ENCODE measurements at places on chromosomes 3 and 15.

GRCh38 chr3:13231781-13232666, 158.8 kb upstream of the IQSEC1 start:
- no peak for DNase-seq

- no peak for DNase-seq
Observed at GRCh38 chr15:69472562-69472961, 19.9 kb downstream of the RPLP1 start.

DNA sequence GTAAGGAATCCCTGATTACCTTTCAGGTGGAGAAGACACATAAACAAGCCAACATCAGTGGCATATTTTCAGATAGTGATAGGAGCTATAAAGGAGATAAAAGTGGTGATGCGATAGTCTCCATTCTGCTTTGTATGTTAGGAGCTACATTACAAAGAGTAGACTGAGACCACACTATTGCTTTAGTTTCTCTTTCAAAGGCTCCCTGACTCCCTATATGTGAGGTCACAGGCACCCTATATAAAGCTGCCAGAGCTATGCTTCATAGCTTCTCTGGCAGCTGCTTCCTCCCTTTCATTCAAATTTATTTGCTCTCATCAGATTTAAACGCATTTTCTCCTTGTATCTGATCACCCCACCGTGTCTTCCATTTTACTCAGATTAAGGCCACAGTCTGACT, 466.6 kb downstream of the IL5RA start:
- no peak for DNase-seq

GRCh38 chr3:143298886-143299535, 179.4 kb downstream of the CHST2 start:
- DNase-seq, result peak; percentile 37

GRCh38 chr3:162978136-162978535, 1481.5 kb downstream of the OTOL1 start:
- DNase-seq, result no peak

GRCh38 chr3:81666502-81667121, 94.8 kb downstream of the GBE1 start:
- DNase-seq, result peak; percentile 18

- peak; percentile 79 for DNase-seq
Observed at GRCh38 chr15:78047761-78048627, 29.5 kb downstream of the TBC1D2B start.

DNA sequence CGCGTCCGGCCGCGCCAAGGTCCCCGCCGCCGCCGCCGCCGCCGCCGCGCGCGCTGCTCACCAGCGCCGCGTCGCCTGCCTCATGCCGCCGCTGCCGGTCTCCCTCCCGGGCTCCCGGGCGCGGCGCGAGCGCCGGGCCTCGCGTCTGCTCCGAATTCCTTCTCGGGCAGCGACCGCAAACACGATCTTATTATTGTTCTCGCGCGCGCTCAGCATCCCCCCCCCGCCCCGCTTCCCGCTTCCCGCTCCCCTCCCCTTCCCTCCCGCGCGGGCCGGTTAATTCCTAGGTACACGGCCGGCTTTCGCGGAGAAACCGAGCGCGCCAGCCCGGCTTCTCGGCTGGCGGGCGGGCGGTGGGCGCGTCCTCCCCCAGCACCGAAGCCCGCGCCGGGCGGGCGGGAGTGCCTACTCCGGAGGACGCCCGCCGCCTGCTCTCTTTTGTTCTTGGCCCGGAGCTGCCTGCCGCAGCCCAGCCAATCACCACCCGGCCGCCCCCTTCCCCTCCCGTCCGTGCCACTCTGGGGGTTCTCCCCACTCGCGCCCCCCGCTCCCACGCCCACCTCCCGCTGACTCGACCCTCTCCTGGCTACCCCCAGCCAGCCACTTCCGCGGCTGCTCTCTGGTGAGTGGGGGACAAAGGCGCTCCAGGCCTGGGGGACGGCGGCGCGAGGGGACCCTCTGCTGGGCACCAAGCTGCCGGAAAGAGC, at the start of gene HDGFL3:
Gene HDGFL3, minus strand, starts transcription at position 164 of the 707 bp plus-strand sequence. CDS start 409 bp downstream, outside the sequence.
- peak; percentile 48 for DNase-seq

- DNase-seq, result no peak
Observed at GRCh38 chr3:159667261-159667660, 321.4 kb upstream of the IL12A start.

- no peak for DNase-seq
Observed at GRCh38 chr15:42313463-42313862, 40.2 kb upstream of the TMEM87A start.

- no peak for DNase-seq
Observed at GRCh38 chr3:171456765-171457606, 3.2 kb downstream of the TNIK start.

DNA sequence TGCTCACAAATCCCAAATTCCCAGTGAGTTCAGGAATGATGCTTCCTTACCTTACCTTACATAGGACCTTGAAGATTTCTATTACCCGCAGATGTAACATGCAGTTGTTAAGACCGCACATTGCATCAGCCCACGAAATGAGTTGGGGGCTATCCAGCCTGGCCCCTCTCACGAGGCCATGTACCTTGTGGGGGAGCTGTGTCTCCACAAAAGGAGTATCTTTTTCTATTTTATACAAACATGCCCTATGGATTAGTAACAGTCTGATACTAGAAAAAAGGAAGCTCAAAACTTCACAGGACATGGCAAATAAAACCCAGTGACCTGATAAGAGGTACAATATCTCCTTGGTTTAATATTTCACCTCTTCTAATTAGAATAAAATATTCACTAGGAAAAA, 1086.8 kb upstream of the CFAP20DC start:
- DNase-seq, result no peak

DNA sequence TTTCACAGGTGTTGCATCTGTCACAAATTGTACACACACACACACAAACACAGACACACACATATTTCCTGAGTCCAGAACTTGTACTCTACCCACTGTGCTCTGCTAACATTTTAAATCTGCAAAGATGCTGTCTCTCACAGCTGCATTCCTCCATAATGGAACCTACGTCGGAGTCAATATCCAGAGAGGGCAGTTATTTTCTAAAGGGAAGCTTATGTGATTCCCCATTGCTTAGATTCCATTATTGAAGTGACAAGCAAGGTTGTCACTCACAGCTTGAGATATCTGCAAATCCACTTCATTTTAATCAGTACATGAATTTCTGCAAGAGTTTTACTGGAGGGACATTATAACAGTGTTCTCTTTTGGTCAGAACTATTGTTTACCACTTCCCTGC, 992.4 kb downstream of the NSUN3 start:
- DNase-seq, result no peak

DNA sequence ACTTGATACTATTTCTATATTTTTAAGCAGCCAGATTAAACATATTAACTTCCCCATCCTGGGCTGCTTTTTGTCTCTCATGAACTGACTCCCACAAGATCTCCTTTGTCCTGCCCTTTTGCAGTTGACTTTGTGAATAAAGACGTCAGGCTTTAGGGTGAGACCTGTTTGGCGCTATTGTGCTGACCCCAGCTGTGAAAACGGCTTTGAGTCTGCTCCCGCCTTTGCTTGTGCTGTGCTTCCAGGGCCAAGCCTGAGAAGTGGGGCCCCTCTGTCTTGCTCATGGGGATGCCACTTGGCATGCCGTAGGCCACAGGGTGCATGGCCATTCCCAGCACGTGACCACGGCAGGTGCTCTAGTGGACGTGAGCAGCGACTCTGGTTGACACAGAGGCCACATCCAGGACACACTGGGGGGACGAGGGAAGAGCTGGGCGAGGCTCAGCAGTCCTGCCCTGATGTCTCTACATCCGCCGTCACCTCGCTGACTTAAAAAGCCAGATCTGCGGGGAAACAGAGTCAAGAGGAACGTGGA, 268.9 kb upstream of the LYSMD4 start:
- no peak for DNase-seq

All from suppressor macrophage treated with lipopolysaccharide for 1 hour (primary cell).